ENCODE measurements at places on chromosomes 2 and 18. TPM values are rescaled to one million over a fixed set of nuclear protein-coding genes. Genes with fewer than 3 reads are reported as not detected.

Gene CDK5R2
- 3.9 TPM for total RNA-seq

Gene FAM228A
- total RNA-seq: not detected

Gene OXER1
- not detected for total RNA-seq

Gene CRYBA2
- total RNA-seq: not detected

Gene C2orf80
- total RNA-seq: not detected
